ENCODE measurements at places on chromosomes 13 and 19. TPM values are rescaled to one million over a fixed set of nuclear protein-coding genes. Genes with fewer than 3 reads are reported as not detected.

DNA sequence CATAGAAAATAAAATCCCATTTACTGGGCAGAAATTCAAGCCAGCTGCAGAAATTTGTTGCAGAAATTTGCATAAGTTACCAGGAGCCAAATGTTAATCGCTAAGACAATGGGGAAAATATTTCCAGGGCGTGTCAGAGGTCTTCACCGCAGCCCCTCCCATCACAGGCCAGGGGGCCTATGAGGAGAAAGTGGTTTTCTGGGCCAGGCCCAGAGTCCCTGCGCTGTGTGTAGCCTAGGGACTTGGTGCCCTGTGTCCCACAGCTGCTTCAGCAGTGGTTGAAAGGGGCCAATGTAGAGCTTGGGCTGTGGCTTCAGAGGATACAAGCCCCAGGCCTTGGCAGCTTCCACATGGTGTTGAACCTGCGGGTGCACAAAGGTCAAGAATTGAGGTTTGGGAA lies 278.9 kb upstream of the PCDH9 start:
- no peaks in the 10 kb centered on the region for H3K4me1 ChIP-seq
- H3K36me3 ChIP-seq, result no peaks in the 10 kb centered on the region
- H3K27me3 ChIP-seq, result no peaks in the 10 kb centered on the region
- no peak overlapping the region for H3K27ac ChIP-seq

- H3K4me3 ChIP-seq, result no peak overlapping the region
- DNase-seq, result no peak
- no peaks in the 10 kb centered on the region for H3K36me3 ChIP-seq
- no peaks in the 10 kb centered on the region for H3K4me1 ChIP-seq
Observed at GRCh38 chr19:1676351-1677266, 24.2 kb upstream of the TCF3 start.

Gene SYNGR4
- total RNA-seq, result not detected

Gene CACNG8
- total RNA-seq, result not detected

GRCh38 chr19:53849237-53849676 lies 18.4 kb upstream of the MYADM start:
- peaks cover 9% of the 10 kb centered on the region for H3K4me1 ChIP-seq
- H3K4me3 ChIP-seq, result no peak overlapping the region
- DNase-seq, result no peak
- peaks cover 5% of the 10 kb centered on the region for H3K27me3 ChIP-seq

DNA sequence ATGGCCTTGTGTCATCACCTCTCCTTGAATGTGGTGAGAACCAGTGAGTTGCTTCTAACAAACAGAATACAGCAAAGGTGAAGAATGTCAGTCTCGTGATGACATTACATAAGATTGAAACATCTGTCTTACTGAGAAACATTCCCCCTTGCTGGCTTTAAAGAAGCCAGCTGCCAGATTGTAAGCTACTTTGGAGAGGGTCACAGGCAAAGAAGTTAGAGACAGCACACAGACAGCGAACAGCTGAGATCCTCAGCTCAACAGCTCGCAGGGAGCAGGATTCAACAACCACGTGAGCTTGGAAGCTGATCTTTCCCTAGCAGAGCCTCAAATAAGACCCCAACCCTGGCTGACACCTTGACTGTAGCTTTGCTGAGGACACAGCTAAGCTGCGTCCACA lies 367.9 kb downstream of the LIG4 start:
- peaks cover 4% of the 10 kb centered on the region for H3K4me1 ChIP-seq
- DNase-seq, result no peak
- H3K4me3 ChIP-seq, result no peak overlapping the region
- H3K27ac ChIP-seq, result no peak overlapping the region

- H3K27me3 ChIP-seq, result peaks cover 2% of the 10 kb centered on the region
- no peaks in the 10 kb centered on the region for H3K36me3 ChIP-seq
- no peak for DNase-seq
- peaks cover 9% of the 10 kb centered on the region for H3K4me1 ChIP-seq
- no peak overlapping the region for H3K27ac ChIP-seq
- peak overlapping the region; percentile 77 for H3K4me3 ChIP-seq
Observed at GRCh38 chr19:18000915-18001776, 6.8 kb upstream of the ARRDC2 start.

Gene ZNF439
- total RNA-seq, result 1.1 TPM

DNA sequence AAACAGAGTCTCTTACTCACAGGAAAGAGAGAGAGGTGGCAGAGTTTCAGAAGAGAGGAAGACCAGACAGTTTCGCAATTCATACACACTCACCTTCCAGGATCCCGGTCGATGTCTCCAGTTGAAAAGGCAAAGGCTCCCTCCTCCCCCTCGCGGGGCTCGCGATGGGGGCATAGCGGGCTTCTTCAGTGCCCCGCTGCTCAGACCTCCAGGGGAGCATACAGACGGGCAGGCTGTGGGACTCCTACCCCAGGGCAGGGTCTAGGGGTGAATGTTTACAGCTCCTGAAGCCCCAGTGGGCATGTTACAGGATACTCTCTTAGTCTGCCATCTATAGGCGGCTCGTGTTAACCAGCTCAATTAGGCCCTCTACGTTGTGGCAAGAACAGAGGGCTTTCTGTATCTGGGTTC lies 139.2 kb downstream of the SLITRK5 start:
- no peaks in the 10 kb centered on the region for H3K36me3 ChIP-seq
- peak; percentile 63 for DNase-seq
- no peak overlapping the region for H3K27ac ChIP-seq
- peaks cover 3% of the 10 kb centered on the region for H3K27me3 ChIP-seq
- no peak overlapping the region for H3K4me3 ChIP-seq
- no peaks in the 10 kb centered on the region for H3K4me1 ChIP-seq

DNA sequence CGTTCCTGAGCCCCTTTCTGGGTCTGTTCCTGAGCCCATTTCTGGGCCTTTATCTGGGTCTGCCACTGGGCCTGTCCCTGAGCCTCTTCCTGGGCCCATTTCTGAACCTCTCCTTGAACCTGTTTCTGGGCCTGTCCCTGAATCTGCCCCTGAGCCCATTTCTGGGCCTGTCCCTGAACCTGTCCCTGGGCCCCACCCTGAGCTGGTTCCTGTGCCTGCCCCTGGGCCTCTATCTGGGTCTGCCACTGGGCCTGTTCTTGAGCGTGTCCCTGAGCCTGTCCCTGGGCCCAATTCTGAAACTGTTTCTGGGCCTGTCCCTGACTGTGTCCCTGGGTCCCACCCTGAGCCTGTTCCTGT lies 40.4 kb upstream of the GRTP1 start:
- no peaks in the 10 kb centered on the region for H3K27me3 ChIP-seq
- peaks cover 57% of the 10 kb centered on the region for H3K4me1 ChIP-seq
- H3K36me3 ChIP-seq, result no peaks in the 10 kb centered on the region
- no peak overlapping the region for H3K27ac ChIP-seq
- no peak for DNase-seq

Gene ATP1A3
- total RNA-seq, result 0.10 TPM

GRCh38 chr13:42617221-42617620 lies 43.3 kb downstream of the TNFSF11 start:
- H3K4me1 ChIP-seq, result no peaks in the 10 kb centered on the region
- H3K36me3 ChIP-seq, result no peaks in the 10 kb centered on the region
- H3K4me3 ChIP-seq, result no peak overlapping the region
- no peak overlapping the region for H3K27ac ChIP-seq

GRCh38 chr13:78841358-78841963 lies 182.5 kb upstream of the OBI1 start:
- no peaks in the 10 kb centered on the region for H3K4me1 ChIP-seq
- H3K27me3 ChIP-seq, result no peaks in the 10 kb centered on the region
- H3K27ac ChIP-seq, result no peak overlapping the region
- DNase-seq, result no peak

DNA sequence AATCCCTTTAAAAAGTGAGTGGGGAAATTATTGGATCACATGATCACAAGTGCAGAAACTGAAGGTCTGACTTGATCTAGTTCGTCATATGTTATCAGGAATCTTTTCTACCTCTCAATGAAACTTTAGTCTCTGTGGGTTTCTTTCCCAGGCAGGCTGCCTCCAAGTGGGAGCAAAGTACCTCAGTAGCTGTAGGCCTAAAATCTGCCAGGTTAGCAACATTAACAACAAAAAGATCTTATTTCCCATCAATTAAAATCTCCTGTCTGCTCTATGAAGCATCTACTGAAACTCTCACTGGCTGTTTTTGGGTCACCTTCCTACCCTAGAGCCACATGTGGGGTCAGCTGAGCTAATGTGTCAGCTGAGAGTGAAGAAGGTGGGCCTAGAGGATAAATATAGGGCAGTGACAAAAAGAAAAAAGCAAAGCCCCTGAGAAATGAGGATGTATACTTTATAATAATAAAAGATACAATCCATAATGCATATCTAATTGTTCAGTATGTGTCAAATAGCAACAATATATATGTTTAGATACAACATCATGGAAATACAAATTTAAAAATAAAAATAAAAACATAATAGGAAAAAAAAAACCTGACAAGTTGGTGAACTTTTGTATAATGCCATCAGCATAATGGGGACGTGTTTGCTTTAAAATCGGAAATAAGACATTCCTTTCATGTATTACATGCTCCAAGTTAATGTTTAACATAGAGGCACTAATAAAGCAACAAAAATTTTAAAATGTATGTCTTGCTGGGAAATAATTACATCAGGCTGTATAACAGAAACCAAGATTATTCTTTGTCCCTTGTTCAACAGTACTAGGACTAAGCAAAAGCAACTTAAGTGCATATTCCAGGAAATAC lies 141.1 kb downstream of the GPC5 start:
- H3K4me3 ChIP-seq, result no peak overlapping the region
- no peaks in the 10 kb centered on the region for H3K27me3 ChIP-seq
- H3K4me1 ChIP-seq, result peaks cover 16% of the 10 kb centered on the region

DNA sequence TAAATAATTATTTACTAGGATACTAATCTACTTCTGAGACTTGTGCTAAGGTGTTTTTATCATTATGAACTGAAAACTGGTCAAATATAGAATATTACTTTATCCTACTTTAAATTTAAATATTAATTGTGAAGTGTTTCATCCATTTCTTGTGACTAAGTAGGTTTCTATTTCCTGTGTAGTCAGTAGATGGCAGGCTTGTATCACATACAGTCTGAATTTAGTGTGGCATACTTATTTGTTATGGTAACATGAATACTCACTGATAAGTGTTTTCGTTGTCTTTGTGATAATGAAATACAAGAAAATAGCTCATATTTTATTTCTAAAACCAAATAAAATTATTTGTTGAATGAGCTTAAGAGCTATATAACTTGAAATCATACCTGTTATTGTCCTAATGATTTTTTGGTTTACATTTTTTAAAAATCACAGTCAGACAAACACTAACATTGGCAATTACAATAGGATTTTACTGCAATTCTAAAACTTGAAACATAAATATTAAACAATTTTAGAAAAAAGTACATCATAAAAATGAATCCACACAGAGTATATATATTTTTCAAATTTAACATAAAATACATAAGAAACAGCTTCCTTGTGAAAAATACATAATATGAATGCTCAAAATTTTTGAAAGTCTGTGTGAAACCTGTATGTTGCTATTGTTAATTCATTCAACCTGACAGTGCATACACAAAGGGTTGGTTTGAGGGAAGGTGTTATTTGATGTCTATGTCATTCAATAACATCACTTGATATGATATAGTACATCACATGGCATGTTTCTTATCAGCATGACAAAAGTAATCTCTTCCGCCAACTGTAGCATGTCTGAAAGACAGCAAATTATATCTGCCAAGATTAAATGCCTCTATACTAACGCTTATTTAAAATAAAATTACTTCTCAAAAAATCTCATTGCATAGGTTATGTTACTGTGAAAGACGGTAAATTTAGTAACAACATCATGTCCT lies 904.8 kb upstream of the PCDH20 start:
- no peaks in the 10 kb centered on the region for H3K4me1 ChIP-seq

Gene ATP8B3
- 6.0 TPM for total RNA-seq

DNA sequence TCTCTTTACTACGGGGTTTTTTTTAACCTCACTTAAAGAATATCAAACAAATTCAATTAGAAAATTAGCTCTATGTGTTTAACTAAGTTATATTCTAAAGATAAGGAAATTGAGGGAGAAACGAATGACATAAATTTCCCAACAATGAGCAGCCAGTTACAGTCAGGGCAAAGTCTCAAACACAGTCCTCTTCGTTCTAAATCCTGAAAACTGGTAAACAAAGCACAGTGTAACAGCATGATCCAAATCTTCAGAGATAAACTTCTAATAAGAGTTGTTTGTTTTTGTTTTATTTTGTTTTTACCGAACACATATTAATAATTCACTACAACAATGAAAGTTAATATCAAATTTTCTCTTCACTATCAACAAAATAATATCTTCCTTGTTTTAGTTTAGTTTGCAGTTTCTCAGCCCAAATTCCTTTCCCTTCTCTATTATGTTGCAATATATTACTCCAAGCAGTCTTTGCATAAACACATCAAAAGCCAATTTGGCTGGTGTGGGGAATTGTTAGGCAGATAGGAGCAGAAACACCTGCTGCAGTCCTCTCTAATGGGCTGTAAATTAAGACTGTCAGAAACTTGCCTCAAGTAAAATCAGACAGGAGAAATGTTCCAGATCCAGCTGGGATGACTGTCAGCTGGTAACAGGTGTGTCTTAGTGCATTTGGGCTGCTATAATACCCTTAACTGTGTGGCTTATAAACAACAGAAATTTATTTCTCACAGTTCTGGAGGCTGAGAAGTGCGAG lies 106.5 kb upstream of the SGCG start:
- no peak for DNase-seq
- peaks cover 3% of the 10 kb centered on the region for H3K36me3 ChIP-seq
- peaks cover 4% of the 10 kb centered on the region for H3K4me1 ChIP-seq
- H3K27ac ChIP-seq, result no peak overlapping the region

DNA sequence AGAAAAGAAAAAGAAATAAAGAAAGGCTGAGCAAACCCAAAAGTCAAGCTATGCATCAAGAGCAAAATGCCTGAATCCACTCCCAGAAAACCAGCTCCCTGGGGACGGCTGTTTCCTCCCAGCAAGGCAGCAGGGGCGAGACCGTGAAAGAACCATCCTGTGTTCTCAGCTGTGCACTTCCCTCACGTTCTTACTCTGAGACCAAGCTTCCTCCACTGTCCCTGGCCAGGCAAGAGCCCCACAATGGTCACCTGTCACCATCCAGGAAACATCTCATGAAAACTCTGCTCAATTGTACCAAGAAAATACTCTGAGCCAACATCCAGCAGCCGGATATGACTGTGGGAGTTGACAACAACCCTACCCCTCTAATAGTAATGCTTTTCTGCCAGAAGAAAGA lies 22.9 kb downstream of the RAB20 start:
- peak overlapping the region; percentile 84 for H3K27ac ChIP-seq
- H3K36me3 ChIP-seq, result no peaks in the 10 kb centered on the region
- peaks cover 34% of the 10 kb centered on the region for H3K4me1 ChIP-seq
